ENCODE measurements at places on chromosomes 6 and 20.

DNA sequence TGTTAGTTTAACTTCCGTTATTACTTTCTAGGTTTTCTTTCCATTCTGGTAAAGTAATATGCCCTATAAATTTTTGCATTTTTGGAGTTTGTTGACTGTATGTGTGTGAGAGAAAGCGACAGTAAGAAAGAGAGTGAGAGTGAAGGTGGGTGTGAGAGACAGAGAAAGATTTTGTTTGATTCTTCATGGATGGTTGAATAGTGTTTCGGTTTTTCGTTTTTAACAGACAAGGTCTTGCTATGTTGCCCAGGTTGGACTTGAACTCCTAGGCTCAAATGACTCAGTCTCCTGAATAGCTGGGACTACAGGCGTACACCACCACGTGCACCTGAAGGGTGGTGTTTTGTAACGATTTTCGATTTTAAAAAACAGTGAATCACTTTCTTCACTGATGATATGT is 329.1 kb upstream of the RUNX2 start:
- DNase-seq = no peak

DNA sequence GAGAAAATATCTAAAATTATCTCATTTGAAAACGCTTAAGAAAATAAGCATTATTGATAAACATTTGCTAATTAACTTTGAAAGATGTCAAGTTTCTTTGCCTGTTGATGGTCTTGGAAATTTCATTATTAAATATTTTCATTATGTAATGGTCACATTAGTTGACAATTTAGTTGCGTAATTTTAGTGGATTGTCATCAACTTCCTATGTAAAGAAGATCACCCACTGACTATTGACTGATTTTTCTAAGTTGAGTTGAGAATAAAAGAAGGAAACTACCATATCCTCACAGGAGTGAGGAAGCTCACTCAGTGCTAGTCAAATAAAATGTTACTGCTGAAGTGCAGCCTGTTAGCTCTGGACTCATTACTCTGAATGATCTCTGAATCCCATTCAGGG is 79.9 kb upstream of the LY86 start:
- no peak for DNase-seq

- DNase-seq = no peak
Observed at GRCh38 chr6:62707914-62708313, 421.9 kb upstream of the KHDRBS2 start.

DNA sequence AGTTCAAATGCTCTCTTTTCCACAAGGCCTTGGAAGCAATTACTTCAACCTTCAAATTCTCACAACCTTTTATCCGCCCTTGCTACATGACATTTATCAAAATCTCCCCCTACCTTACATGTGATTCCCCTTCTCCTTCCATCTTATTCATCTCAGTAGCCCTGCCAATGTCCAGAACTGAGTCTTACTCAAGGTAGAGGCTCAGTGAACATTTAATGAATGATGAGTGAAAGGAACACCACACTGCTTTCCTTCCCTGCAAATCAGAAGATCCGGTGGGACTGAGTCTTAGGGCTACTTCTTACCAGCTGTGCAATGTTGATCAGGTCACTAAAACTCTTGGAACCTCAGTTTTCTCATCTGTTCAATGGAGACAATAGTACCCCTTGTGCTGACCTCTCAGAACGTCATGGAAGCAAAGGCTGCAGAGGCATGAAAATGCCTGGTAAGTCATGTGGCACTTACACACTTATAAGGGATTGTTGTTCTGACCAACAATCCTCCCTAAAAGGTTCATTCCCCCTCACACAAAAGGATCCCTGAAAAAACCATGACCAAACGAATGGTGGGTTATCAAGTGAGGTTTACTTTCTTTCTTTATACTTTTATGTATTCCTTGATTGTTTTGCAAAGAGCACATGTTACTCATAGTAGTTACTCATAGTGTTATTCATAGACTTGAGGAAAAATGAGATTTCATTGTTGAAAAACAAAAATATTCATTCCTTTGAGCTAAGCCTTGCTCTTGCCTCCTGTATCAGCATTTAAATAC is 6.5 kb downstream of the MDGA1 start:
- DNase-seq = no peak

- DNase-seq = no peak
Observed at GRCh38 chr6:37005061-37005810, at the start of gene FGD2. Gene FGD2 (plus strand): TSS chr6:37005655. CDS start chr6:37005818, 163 bp downstream.

GRCh38 chr20:14385176-14385740 is 47.8 kb upstream of the FLRT3 start:
- no peak for DNase-seq

GRCh38 chr6:15147827-15148226 is 98.0 kb upstream of the JARID2 start:
- no peak for DNase-seq

DNA sequence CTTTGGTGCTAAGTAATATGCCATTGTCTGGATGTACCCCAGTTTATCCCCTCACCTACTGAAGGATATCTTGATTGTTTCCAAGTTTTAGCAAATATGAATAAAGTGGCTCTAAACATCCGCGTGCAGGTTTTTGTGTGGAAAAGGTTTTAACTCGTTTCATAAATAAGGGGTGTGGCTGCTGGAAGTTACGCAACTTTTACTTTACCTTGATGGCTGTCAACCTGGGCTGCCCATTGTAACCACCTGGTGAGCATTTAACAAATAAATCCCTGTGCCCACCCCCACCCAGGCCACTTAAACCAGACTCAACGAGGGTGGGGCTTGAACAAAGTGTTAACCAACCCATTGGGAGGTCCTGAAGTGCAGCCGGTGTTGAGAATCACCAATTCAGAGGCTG is 187.8 kb downstream of the NRN1 start:
- no peak for DNase-seq

Measured in H4 (cell line).